ENCODE measurements at places on chromosomes 7 and 10. TPM values are rescaled to one million over a fixed set of nuclear protein-coding genes. Genes with fewer than 3 reads are reported as not detected.

Gene PAPOLB
- total RNA-seq: not detected

GRCh38 chr7:151008511-151009323, 15.6 kb downstream of the ATG9B start:
- peak; percentile 87 for DNase-seq
- peaks cover 3% of the 10 kb centered on the region for H3K36me3 ChIP-seq
- no peaks in the 10 kb centered on the region for H3K27me3 ChIP-seq
- peak overlapping the region; percentile 89 for H3K27ac ChIP-seq

GRCh38 chr7:98737176-98737575, 120.1 kb downstream of the NPTX2 start:
- H3K4me3 ChIP-seq: no peak overlapping the region
- no peak overlapping the region for H3K27ac ChIP-seq
- DNase-seq: no peak
- no peaks in the 10 kb centered on the region for H3K36me3 ChIP-seq
- H3K27me3 ChIP-seq: no peaks in the 10 kb centered on the region

Gene CHST3
- total RNA-seq: not detected

DNA sequence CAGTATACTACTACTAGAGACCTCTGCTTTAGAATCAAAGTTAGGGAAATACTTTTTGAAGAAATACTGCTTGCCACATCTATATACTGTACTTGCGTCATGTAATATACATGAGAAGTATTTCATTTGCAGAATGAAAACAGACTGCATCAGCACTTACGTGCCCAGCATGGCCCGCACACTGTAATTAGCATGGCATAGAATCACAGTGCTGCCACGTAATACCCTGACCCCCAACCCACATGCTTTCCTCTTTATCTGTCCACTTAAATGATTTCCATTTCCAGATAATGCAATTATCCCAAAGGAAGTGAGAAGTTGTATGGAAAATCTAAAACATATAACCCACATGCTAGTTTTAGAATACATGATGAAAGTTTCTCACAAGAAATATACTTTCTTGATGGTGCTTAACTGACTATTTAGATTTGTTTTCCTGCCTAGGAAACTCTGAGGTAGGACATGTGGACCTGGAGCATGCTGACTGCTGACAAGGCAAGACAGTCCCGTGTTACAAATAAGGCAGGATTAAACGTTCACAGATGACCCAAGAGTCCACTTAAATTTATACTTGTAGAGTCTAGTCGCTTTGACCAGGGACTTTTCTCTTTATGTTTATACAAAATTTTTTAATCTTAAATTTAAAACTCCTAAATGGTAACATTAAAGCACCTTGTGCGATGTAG, 12.6 kb downstream of the USP6NL start:
- no peaks in the 10 kb centered on the region for H3K27me3 ChIP-seq
- H3K4me3 ChIP-seq: no peak overlapping the region
- peaks cover 11% of the 10 kb centered on the region for H3K4me1 ChIP-seq
- peaks cover 7% of the 10 kb centered on the region for H3K36me3 ChIP-seq
- DNase-seq: no peak

DNA sequence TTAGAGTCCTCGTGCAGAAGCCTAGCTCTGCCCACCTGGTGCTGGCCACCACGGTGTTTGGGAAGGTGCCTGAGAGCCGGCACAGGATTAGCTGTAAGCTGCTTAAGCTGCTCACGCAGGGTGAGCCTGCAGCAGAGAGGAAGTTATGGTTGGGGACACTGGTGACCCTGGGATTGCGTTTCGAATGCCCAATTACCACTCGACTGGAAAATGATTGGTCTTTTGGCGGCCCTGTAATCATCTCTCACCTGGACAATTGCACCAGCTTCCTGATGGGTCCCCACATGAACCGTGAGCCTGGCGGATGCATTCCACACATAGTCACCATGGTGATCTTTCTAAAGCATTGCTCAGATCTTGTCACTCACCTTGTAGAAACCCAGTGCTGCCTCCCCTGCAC, 442.3 kb upstream of the ZMIZ1 start:
- H3K4me3 ChIP-seq: no peak overlapping the region
- no peaks in the 10 kb centered on the region for H3K36me3 ChIP-seq
- H3K4me1 ChIP-seq: no peaks in the 10 kb centered on the region
- DNase-seq: no peak

DNA sequence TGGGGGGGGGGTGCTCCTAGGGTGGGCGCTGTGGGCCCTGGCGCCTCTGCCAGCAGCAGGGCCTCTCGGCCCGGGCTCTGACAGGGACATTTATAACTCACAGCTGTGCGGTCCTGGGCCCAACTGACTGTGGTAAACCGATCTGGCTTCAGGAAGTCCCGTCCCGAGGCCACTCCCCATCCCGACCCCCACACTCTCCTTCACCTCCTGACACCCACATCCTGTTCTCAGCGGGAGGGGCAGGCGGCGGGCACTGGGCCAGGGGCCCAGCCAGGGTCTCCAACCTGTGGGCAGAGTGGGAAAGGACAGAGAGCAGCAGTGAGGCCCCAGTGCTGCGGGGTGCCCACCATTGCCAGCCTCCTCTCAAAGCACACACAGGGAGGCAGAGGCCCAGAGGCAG, 69.1 kb downstream of the ZMIZ1 start:
- H3K4me3 ChIP-seq: peak overlapping the region; percentile 87
- no peaks in the 10 kb centered on the region for H3K27me3 ChIP-seq
- peaks cover 47% of the 10 kb centered on the region for H3K4me1 ChIP-seq
- peak; percentile 78 for DNase-seq
- peaks cover 2% of the 10 kb centered on the region for H3K36me3 ChIP-seq

- DNase-seq: no peak
- H3K27ac ChIP-seq: no peak overlapping the region
- peaks cover 5% of the 10 kb centered on the region for H3K4me1 ChIP-seq
- no peak overlapping the region for H3K4me3 ChIP-seq
- H3K36me3 ChIP-seq: no peaks in the 10 kb centered on the region
- H3K27me3 ChIP-seq: peaks cover 2% of the 10 kb centered on the region
Measured at GRCh38 chr10:47019155-47020145, 108.2 kb downstream of the PTPN20 start.

Gene SPOCK2
- 371 TPM for total RNA-seq

- H3K27ac ChIP-seq: peak overlapping the region; percentile 59
- peak overlapping the region; percentile 41 for H3K4me3 ChIP-seq
- peaks cover 1% of the 10 kb centered on the region for H3K4me1 ChIP-seq
- no peaks in the 10 kb centered on the region for H3K36me3 ChIP-seq
Measured at GRCh38 chr10:107653832-107654287, 489.4 kb upstream of the SORCS1 start.

GRCh38 chr7:23214938-23215337, 31.6 kb upstream of the GPNMB start:
- H3K4me1 ChIP-seq: no peaks in the 10 kb centered on the region
- H3K27me3 ChIP-seq: peaks cover 19% of the 10 kb centered on the region
- no peaks in the 10 kb centered on the region for H3K36me3 ChIP-seq
- no peak overlapping the region for H3K27ac ChIP-seq

GRCh38 chr10:126062131-126063032, 166.0 kb downstream of the FANK1 start:
- DNase-seq: no peak
- no peak overlapping the region for H3K27ac ChIP-seq
- H3K4me1 ChIP-seq: peaks cover 2% of the 10 kb centered on the region
- peaks cover 9% of the 10 kb centered on the region for H3K27me3 ChIP-seq

GRCh38 chr7:20424500-20424899, 93.8 kb downstream of the ITGB8 start:
- no peaks in the 10 kb centered on the region for H3K27me3 ChIP-seq
- no peaks in the 10 kb centered on the region for H3K4me1 ChIP-seq
- H3K36me3 ChIP-seq: no peaks in the 10 kb centered on the region

- DNase-seq: no peak
- H3K36me3 ChIP-seq: no peaks in the 10 kb centered on the region
- H3K4me3 ChIP-seq: no peak overlapping the region
Measured at GRCh38 chr10:125260260-125260659, 99.9 kb upstream of the CTBP2 start.

Gene GPR85
- not detected for total RNA-seq

Gene SFTPA1
- not detected for total RNA-seq

DNA sequence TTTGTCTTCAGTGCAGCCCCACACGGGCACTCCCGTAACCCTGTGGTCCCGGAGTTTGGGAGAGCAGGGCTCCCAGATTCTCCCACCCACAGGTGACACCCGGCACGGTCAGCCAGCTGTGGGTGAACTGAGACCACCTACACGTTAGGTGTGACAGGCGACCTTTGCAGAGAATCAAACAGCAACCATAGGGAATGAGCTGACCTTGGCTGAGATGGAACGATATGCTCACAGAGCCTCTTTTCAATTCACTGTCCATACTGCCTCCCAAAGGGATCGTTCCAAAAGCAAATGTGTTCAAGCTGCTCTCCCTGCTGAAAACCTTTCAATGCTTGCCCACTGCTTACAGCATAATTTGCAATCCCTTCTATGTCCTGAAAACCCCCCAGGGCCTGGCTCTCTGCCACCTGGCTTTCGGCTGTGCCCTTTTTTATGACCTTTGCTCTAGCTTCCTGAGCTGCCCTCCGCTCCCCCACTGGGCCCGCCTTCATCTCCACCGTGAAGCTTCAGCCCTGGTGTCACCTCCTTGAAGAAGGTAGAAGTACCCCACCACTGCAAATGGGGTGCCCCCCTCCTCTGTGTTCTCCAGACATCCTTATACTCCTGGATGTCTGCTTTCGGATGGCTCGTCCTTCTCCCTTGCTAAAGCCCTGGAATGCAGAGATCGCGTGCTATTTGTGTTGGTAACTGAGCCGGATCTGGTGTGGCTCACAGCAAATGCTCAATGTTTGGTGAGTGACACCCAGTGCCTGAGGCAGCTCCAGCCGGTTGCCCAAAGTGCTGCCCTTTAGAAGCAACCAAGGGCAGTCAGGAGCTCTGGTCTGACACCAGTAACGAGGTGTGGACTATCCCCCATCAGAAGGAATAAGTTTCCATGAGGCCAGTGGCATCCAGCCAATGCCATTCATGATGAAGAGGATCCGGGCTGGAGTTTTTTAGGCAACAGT, 90.4 kb downstream of the KIAA1549 start:
- no peak overlapping the region for H3K4me3 ChIP-seq
- peaks cover 10% of the 10 kb centered on the region for H3K27me3 ChIP-seq
- H3K36me3 ChIP-seq: peaks cover 2% of the 10 kb centered on the region
- peaks cover 10% of the 10 kb centered on the region for H3K4me1 ChIP-seq

DNA sequence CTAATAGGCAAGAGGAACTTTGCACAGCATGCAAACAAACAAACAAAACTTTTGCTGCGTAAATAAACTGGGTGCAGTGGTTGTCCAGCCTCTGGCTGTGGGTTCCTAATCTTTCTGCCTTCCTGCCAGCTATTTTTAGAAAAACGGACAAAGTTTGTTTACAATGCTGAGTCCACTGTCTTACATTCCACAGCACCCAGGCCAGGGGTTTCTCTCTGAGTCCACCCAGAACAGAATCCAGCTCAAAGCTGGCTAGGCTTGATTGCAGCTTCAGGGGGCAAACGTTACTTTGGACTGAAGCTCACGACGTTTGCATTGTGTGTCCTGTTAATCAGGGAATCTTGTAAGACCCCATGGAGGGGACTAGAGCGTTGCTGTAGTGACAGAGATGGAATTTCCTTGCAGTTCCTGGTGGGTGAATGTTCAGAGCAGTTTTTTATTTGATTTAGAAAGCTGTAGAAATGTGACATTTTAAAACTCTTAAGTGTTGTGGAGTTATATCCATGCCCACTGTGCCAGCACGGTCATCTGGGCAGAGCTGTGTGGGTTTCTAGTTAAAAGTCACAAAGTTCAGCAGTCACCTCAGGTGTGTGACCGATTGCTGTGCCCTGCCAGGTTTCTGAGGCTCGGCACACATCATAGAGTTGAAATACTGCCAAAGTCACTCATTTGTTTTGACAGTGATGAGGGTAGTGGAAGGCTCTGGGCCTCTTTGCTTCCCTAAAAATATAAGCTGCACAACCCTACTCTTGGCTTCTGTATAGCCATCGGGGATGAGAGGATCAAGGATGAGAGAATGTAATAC, 247.0 kb downstream of the STK31 start:
- no peak for DNase-seq
- H3K36me3 ChIP-seq: no peaks in the 10 kb centered on the region
- H3K4me1 ChIP-seq: peaks cover 5% of the 10 kb centered on the region
- no peak overlapping the region for H3K27ac ChIP-seq
- no peak overlapping the region for H3K4me3 ChIP-seq
- H3K27me3 ChIP-seq: peaks cover 18% of the 10 kb centered on the region

DNA sequence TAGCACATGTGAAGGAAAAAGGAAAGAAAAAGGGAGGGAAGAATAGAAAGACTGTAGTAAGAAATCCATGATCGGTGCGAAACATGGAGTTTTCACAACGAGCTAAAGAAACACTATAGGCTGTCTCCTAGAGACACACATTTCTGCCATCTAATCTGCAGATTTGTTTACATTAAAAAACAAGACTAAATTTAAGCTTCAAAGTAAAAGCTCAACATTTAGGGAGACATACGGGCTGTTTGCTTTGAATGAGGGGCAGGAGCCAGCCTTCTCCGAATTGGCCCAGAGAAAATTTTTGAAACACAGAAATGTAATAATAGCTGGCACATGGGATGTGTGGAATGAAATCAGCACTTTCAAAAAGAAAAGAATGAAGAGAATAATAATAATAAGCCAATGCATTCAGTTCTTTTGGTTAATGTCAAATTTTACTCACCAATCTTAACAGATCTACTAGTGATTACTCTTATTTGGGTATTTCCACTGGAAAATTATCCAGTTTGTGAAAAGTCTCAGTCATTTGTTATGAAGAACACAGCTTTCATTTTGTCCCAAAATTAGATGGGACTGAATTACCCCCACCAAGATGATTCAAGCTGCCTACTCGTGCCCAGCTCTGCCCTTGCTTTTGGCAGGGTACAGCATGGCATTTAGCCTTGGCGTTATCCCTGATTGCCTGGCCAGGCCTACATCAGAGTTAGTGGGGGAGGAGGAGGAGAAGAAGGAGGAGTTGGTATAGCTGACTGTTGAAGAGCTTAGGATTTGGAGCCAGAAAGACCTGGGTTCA, 47.1 kb downstream of the MTURN start:
- H3K4me1 ChIP-seq: peaks cover 7% of the 10 kb centered on the region
- peaks cover 2% of the 10 kb centered on the region for H3K27me3 ChIP-seq
- no peak for DNase-seq

Gene EN2
- not detected for total RNA-seq

Gene CCDC146
- total RNA-seq: 10.8 TPM

GRCh38 chr10:89115876-89116627, 91.1 kb downstream of the CH25H start:
- H3K4me3 ChIP-seq: no peak overlapping the region
- H3K36me3 ChIP-seq: no peaks in the 10 kb centered on the region
- no peak overlapping the region for H3K27ac ChIP-seq
- DNase-seq: no peak
- H3K4me1 ChIP-seq: no peaks in the 10 kb centered on the region
- peaks cover 32% of the 10 kb centered on the region for H3K27me3 ChIP-seq

Gene GIMAP5
- 112 TPM for total RNA-seq
